ENCODE measurements at places on chromosomes 3 and 15.

DNA sequence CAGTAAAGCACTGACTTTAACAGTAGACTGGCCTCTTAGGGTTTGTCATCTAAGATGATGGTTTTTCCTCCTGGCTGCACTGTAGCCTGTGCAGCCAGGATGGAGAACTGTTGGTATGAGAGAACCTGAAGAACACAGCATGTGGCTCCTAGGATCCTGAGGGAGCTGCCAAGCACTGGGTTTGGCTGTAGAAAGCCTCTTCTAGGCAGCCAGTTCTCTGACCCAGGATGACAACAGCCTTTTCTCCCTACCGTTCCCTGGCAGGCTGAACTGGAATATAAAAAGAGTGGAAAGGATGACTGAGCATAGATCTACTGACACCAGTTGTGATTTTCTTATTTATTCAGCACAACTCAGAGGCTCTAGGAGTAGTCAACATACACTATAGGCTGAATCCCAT, 34.3 kb upstream of the MANF start:
- DNase-seq, result no peak

GRCh38 chr15:59349680-59350420, 22.8 kb downstream of the MYO1E start:
- no peak for DNase-seq

DNA sequence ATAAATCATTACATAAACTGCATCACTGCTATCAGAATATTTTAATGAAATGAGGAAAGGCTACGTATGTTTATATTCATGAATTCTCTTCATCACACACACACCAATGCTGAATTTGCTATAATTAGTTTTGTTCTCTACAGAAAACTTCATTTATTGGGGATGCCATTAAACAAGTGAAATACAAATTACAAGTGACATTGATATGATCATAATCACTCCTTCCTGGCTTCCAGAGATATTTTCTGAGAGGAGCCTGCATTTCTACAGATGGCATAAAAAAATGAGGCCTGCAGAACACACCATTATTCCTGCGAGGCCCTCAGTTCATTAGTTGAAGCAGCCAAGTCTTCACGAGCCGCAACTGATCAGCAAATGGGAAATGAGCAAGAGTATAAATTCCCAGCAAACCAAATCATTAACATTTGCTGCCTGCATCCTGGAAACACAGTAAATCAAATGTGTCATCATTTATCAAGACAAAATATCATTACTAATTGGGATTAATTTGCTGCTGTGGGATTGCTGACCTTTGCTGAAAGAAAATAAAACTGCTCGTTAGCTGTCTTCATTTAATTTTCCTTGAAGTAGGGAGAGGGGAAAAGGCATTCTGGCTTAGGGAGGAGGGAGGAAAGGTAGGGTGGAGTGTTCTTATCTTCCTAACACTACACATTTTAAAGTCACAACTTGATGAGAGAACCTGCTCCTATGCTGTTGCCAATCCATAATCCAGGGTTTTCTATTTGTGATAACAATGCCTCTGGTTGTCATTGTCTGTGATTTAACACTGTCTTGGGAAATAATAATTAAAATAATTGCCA, 921.9 kb downstream of the SQOR start:
- no peak for DNase-seq

DNA sequence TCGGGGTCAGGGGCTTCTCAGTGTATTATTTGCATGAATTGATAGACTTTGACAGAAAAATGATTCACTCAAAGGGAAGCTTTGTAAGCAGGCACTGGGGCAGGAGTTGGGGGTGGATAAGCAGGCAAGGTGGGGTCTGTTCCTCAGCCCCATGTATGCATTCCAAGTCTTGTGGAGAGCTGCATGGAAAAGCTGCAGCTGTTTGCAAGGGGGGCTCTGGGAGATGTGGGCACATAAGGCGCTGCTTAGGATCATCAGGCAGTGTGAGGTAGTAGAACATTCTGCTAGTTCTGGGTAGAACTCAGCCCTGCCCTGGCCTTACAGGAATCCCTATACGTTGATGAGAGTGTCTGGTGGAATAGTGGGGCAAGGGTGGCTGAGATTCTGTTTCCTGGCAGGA, 154.2 kb upstream of the LRIG1 start:
- DNase-seq, result no peak

GRCh38 chr3:107679921-107680320, 157.2 kb downstream of the BBX start:
- no peak for DNase-seq

- DNase-seq, result no peak
Observed at GRCh38 chr3:106126067-106126845, 257.4 kb upstream of the CBLB start.

DNA sequence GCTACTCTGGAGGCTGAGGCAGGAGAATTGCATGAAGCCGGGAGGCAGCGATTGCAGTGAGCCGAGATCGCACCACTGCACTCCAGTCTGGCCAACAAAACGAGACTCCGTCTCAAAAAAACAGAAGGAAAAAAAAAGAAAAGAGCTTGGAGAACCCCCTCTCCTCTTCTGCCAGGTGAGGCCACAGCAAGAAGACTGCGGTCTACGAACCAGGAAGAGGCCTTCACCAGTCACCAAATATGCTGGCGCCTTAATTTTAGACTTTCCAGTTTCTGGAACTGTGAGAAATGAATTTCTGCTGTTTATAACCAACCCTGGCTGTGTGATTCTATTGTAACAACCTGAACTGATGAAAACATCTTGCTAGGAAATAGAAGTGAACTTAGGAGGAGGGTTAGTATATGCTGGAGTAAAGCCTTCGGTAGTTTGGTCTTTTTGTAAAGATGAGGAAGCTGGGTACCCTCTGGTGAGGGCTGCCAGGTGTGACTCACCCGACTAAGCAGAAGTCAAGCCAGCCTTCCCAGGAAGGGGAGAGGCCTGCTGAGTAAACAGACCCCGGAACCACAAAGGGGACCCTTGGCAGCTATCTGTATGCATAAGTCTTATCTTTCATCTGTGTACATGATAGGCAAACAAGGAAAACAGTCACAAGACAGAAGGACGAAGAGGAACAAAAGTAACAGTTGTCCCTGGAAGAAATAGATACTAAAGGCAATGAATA, 78.7 kb downstream of the KLF13 start:
- DNase-seq, result no peak

DNA sequence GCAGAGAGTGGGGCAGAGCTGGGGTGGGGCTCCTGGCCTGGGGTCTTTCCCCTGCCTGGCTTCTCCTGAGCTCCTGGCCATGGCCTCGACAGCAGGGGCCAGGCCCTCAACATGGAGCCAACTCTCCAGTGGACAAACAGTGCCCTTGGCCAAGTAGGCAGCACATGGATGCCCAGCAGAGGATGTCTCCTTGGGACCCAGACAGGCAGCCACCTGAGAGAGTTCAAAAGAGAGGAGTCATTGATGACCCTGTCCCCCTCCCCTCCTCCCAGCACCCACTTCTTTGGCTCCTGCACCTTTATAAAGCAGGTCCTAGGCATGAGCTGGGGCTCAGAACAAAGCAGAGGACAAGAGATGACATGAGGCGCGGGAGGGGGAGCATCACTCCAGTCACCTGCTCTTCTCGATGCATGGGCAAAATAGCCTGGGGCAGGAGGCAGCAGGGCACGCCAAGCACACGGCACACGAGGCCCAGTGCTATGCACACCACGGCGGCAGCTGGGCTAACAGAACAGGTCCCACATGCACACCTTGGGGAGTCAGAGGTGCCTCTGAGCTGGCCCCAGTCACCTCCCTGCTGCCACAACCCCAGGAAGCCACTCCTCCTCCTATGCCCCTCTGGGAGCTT, 27.4 kb downstream of the SHISA5 start:
- no peak for DNase-seq

DNA sequence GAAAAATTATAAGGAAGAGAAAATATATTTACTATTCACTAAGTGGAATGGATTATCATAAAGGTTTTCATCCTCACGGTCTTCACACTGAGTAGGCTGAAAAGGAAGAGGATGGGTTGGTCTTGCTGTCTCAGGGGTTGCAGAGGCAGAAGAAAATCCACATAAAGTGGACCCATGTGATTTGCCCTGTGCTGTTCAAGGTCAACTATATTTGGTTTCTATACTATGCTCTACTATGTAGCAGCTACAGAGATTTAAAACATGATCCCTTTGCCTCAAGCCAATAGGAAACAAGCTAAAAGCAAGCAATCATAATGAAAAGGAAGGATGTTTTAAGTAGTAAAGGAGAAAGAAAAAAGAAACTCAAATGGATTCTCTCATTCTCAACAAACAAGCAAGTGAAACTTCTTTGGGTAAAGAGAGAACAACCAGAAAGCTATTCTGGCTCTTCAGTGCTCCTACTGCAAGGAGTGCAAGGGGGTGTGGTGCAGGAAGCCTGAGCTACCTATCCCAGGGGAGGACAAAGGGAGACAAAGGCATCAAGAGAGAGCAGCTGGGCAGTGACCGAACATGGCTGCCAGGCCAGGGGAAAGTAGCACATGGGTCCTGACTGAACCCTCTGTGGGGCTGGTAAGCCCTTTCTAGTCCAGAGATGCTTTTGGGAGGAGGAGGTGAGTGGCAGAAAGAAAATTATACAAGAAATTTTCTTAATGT, 35.9 kb downstream of the SFMBT1 start:
- no peak for DNase-seq

DNA sequence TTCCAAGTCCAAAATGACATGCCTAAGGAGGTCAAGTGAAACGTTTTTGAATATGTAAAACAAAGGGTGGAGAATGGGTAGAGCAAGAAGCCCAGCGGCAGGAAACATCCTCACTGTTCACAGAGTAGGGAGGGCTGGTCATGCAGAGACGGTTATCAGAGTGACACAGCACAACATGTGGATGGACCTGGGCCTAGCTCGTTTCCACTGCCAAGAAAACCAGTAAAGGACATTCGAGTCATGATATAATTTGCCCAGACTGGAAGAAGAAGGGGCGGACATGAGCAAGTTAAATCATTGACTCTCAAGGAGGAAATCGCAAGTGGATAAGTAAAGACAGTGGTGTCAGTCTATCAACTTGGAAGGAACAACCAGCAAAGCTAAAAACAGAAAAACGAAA, 89.3 kb downstream of the LRIG1 start:
- DNase-seq, result no peak

GRCh38 chr3:52108302-52109232, 45.7 kb downstream of the POC1A start:
- DNase-seq, result no peak

DNA sequence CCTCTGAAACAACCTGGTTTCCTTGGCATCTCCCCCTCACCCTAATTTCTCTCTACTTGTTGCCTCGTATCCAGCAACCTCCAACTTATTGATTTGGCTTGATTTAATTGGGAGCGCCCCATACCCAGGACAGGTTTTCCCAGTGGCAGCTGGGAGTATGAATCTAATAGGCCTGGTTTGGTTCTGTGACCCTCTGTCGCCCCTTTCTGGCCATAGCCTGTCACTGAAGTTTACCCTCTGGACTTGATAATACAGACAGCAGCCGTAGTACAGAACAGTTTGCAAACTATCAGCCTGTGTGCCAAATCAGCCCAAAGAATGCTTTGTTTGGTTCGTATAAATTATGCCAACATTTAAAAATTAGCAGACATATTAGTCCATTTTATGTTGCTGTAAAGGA, 525.1 kb upstream of the GOLIM4 start:
- DNase-seq, result no peak

GRCh38 chr15:91227117-91227516, 127.1 kb downstream of the SV2B start:
- no peak for DNase-seq

- DNase-seq, result no peak
Observed at GRCh38 chr3:148873977-148874376, 8.9 kb downstream of the CPA3 start.

DNA sequence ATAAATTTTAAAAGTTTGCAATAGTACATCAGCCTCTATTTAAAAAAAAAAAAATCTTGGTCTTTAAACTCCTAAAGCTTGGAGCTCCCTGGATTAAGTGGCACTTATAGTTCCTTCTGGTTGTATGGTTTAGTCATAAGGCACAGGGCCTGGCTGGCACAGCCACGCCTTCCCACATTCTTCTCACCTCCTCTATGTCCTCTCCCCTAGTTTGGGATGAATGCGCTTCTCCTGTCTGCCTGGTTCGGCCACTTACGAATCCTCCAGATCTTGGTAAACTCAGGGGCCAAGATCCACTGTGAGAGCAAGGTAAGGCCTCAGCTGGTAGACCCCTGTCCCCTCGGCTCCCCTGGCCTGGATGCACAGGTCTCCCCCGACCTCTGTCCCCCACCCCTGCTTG, 10.0 kb downstream of the ANKDD1A start:
- no peak for DNase-seq

GRCh38 chr3:65342084-65342683, 654.4 kb upstream of the ADAMTS9 start:
- no peak for DNase-seq
